ENCODE measurements at places on chromosomes 3 and 15.

DNA sequence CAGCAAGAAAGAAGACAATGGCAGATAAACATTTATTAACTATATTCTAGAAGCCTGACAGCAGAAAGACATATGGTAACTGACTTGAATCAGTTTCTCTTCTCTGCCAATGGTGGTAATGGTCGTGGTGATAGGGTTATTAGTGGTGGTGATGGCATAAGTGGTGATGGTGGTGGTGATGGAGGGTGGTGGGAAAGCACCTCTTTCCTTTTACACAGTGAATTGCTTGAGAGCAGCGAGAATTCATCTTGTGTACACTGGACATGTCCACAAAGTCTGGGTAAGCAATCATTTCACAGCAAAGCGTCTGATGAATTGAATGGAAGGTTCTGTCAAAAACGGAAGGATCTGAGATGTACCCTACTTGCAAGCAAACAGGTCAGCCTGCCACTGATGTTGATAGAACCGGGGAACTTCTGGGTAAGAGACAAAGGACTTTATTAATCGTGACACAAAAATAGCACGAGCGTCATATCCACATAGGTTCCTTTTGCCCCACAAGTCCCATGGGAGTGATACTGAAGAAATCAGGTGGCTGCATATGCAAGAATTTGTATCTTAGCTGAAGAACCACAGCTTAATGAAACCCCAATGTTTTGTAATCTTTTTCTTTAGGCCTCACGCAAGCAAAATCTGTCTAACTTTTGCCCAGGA lies 23.5 kb upstream of the TBC1D5 start:
- no peak for DNase-seq

DNA sequence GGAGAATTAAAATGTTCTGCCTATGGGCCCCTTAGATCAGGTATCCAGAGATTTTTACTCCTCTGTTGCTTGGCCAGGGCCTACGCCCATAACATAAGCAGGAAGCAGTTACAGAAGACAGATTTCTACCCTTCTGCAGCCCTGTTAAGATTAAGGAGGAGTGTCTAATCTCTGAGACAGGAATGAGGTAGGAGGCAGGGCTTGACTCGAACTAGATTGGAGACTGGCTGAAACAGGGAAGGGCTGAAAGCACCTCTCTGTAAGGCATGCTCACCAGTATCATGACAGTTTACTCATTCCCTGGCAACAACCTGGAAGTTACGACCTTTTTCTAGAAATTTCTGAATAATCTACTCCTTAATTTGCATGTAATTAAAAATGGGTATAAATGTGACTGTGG lies 16.7 kb downstream of the PLA2G4D start:
- DNase-seq = no peak

DNA sequence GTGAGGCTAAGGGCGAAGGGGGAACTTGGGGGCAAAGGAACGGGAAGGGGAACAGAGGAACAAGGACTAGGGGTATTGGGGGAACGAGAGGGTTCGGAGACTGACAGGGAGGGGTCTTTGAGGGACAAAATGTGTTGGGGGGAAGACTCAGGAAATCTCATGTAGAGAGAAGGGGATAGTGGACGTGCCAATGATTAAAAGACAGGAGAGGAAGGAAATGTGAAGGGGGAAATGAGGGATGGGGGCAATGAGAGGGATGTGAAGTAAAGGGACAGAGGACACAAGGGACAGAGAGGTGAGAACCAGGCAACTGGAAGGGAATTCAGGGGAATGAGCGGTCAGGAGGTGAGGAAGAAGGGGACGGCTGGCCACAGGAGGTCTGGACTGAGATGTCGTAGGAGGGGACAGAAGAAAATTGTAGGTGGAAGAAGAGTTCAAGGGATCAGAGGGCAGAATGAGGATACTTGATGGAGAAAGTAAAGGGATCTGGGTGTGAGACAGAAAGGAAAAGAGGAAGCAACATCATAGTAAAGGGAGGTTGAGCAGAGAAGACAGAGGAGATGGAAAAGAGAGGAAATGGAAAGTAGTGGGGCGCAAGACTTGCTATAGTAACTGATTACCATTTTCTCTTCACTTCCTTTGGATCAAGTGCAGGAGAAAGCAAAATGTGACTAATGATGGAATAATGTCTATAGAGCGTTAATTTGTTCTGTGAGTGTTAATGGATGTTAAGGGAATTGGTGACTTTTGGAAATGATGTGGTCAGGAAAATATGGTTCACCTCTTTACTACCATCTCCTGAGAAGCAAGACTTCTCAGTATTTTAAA lies 749 bp downstream of the RAB8B start:
- no peak for DNase-seq

DNA sequence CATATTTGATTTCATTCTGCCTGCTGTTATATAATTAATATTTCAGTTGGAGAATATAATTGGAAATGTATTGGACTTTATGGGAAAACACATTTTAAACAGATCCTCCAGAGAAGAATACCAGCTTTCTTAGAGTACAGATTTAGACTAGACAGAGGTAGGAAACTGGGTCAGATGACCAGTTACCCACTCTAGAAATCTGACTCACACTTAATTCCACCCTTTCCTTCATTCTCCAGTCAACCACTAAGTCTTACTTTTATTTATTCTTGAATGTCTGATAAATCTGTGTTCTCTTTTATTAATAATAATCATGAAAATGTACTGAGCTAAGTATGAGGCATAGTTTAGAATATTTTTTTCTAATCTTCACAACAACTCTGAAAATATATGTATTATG lies 110.7 kb downstream of the LRRC49 start:
- DNase-seq = no peak

DNA sequence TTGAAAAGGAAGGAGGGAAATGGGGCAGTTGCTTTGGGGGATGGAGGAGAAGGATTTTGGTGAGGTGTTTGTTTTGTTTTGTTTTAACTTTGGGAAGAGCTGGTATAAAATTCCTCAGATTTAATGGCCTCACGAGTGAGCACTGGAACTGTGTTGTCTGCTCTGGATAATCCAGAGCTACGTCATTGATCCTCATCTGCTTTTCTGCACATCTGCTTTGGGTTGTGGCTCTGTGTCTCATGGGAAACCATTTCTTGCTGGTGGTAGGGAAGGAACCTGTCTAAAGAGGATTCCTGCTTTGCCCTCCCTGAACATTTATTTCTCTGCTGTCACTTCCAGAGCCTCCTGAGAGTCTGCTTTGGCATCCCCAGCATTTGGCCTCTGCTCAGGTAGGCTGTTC lies 3.1 kb downstream of the SNRK start:
- no peak for DNase-seq
